Occipital lobe (tissue), 3 donors: ENCODE measurements at places on chromosomes 11 and 22.

GRCh38 chr11:115298300-115299012 is 205.8 kb downstream of the CADM1 start:
- DNase-seq = no peak

GRCh38 chr11:118884875-118885274 is 1.2 kb downstream of the CXCR5 start:
- DNase-seq = no peak

- no peak for DNase-seq
Measured at GRCh38 chr11:118319337-118319707, 14.8 kb downstream of the CD3E start.

GRCh38 chr11:123822599-123822998 is 16.4 kb upstream of the OR6M1 start:
- no peak for DNase-seq
